ENCODE measurements at places on chromosomes 1 and 21.

DNA sequence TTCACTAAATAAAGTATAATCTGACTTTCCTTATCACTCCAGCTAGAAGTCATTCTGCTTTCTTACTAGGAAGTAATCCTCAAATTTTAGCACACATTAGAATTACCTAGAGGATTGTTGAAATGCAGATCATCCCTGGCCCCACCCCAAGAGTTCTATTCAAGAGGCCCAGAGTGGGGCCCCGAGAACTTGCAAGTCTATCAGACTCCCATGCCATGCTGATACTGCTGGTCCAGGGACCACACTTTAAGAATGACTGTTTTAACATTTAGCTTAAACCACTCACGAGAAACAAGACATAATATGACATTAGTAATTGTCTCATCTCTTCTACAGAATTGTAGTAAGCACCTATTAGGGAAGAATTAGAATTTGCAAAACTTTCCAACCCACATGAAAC, 7.7 kb upstream of the SYNJ1 start:
- no peak for DNase-seq

DNA sequence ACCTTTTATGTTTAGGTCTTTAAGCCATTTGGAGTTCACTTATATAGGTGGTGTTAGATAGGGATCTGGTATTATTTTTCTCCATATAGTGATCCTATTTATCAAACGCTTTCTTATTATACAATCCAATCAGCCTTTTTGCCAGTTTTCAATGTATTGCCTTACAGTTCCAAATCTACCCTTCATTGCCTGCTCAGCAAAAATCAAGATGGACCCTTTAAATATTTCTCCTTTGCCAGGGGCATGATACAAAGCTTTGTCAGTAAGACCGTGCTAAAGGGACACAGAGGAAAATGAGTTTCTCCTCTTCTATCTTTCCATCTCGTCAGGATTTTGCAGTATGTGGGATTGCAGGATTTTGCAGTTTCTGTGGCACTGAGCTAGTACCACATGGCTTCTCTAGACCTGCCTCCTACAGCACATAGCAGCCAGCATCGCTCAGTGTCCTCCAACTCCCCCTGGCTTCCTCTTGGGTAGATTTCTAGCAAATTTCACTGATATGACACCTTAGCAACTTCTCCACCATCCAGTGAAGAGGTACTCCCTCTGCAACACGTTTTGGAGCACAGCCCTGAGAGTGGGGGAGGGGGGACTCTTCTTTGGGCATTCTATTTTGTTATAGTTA, 22.5 kb upstream of the CAP1 start:
- no peak for DNase-seq

- DNase-seq, result no peak
These were observed 151.1 kb downstream of the ZNF281 start for GRCh38 chr1:200258447-200259375.

- no peak for DNase-seq
These were observed 585.4 kb upstream of the PBX1 start for GRCh38 chr1:163973586-163973985.

GRCh38 chr1:150089846-150090520, 22.4 kb downstream of the VPS45 start:
- no peak for DNase-seq

DNA sequence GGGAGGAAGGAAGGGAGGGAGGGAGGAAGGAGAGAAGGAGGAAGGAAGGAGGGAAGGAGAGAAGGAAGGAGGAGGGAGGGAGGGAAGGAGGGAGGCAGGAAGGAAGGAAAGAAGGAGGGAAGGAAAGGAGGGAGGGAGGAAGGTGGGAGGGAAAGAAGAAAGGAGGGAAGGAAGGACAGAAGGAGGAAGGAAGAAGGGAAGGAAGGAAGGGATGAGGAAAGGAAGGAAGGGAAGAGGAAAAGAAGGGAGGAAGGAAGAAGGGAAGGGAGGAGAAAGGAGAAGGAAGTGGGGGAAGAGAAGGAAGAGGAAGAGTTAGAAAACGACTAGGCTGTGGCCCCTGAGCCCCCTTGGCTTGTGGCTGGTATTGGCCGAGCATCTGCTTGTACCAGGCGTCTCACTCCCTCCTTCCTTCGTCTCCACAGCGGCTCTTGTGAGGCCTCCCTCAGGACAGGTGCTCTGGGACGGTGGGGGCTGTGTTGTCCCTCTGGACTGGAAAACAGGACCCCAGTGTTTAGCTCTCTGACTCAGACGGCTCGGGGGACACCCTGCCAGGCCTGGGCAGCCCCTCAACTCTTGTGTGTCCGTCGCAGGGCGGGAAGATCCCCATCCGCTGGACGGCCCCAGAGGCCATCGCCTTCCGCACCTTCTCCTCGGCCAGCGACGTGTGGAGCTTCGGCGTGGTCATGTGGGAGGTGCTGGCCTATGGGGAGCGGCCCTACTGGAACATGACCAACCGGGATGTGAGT, 36.2 kb upstream of the C1QA start:
- no peak for DNase-seq

- DNase-seq, result peak; percentile 71
These were observed 62.3 kb downstream of the RUNX1 start for GRCh38 chr21:34986561-34987500.

- DNase-seq, result no peak
These were observed 19.7 kb downstream of the SRSF4 start for GRCh38 chr1:29162025-29162424.

DNA sequence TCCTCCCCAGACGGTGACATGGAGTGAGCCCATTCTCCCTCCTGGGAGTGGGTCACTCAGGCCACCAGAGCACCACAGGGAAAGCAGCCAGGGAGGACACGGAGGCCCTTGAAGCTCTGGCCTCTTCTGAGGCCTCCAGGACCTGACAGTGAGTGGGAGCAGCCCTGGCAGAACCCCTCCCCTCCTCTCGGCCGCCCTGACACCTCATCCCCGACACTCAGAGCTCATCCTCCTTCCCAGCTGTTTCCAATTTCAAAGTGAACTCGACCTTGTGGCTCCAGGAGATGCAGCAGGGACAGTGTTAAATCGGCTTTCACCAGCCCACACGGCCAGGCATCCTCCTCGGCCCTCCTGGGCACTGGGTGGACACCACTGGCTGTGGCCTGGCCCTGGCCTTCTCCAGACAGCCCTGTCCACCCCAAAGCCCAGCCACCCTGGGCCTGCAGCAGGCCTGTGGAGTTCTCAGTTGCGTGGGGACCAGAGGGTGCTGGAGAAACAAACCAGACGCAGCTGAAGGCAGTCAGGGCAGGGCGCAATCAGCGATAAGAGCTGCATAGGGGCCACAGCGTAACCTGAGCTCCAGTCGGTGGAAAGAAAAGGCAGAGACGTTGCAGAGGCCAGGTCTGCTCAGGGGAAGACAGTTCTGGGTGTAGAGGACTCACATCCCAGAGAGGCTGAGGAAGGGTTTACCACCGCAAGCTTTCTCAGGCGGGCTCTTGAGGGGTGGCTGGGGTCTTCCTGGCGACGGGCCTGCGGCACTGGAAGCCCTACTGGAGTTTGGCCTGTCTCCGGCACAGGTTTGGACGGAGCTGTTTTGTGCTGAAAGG, 27.1 kb downstream of the FTCD start:
- DNase-seq, result no peak

GRCh38 chr1:39128959-39129358, 75.5 kb upstream of the MACF1 start:
- DNase-seq, result no peak

DNA sequence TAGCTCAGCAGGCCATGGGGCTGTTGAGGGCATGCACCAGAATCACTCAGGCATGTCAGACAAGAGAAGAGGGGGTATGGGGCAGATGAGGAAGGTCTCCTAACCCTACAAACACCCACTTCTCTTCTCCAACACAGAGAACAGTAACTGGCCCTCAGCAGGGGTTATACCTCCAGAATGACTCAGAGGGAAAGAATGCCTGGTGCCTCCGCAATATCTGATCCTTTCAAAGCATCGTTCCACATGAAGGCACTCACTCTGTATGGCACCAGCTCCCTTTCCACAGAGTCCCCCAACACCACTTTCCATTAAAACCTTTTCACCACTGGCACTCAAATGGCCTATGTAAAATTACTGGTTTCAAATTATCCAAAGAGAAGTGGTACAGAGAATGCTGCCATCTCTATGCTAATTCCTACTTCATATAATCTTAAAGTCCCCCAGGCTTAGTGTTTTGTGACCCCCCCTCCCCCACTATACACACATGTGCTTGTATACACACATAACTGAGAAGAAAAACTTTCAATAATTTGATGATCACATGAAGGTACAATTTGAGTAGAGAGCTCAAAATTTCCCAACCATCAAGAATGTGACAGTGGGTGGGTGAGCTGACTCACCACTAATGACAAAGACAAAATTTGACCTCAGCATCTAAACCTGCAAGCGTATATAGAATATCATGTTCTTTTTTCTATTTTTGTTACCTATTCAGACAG, 91.5 kb downstream of the SIPA1L2 start:
- no peak for DNase-seq

DNA sequence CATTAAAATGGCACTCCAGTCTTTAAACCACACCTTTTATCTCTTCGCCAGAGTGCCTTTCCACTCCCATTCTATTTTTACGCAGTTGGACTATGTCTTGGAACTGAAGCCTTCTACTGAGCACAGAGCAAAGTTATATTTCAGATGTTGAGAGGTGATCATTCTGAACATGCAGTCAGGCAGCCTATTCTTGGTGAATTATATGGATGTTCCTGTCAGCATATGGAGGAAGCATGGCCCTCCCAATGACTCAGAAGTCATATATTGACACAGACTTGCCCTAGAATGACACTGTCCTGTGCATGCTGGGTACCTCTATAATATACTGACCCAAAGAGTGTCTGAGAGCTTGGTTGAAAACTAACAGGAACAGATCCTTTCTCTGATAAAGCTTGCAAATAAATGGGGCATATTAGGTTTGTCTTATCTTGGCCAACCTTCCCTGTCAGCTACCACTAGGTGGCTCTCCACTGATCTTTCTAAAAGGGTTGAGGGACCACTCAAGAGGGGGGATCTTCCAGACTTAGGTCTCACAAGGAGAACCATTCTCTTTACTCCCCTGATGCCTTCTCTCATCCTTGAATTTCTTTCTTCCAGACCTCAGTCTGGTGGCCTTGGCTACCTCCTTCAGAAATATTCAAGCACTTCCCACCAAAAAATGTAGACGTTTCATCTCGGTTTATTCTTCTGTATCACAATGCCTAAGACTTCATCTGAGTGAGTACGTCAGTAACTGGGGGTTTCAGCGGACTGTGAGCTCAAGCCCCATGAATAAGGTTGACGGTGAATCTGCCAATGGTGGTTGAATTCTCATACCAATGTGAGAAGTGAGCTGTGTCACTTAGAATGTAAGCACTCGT, 11.8 kb upstream of the ALG14 start:
- DNase-seq, result peak; percentile 31

GRCh38 chr1:7493711-7494454, 277.2 kb upstream of the VAMP3 start:
- no peak for DNase-seq

GRCh38 chr1:180854001-180854400, 58.7 kb upstream of the KIAA1614 start:
- DNase-seq, result no peak

DNA sequence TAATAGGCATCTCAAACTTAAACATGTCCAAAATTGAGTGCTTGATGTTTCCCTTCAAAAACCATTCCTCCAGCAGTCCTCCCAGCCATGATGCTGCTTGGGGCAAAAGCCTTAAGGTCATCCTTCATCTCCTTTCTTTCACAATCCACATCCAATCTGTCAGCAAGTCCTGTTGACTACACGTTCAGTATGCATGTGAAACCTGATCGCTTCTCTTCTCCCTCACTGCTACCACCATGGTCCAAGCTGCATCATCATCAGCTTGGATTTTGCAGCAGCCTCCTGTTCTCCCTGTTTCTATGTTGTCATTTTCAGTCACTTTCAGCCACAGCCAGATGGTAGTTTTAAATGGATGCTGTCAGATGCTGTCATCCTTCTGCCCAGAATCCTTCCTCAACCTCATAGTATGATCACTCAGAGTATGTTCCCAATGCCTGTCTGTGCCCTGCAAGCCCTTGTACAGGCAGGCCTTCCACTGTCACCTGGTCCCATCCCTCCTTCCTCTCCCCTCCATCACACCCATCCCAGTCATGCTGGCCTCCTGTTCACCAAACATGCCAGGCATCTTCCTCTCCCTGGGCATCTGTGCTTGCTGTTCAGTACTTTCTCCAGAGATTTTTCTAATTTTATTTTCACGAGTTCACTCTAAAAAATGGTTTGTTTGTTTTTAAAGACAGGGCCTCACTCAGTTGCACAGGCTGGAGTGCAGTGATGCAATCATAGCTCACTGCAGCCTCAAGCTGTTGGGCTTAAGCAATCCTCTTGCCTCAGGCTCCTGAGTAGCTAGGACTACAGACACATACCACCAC, 66.0 kb downstream of the SYDE2 start:
- DNase-seq, result no peak

DNA sequence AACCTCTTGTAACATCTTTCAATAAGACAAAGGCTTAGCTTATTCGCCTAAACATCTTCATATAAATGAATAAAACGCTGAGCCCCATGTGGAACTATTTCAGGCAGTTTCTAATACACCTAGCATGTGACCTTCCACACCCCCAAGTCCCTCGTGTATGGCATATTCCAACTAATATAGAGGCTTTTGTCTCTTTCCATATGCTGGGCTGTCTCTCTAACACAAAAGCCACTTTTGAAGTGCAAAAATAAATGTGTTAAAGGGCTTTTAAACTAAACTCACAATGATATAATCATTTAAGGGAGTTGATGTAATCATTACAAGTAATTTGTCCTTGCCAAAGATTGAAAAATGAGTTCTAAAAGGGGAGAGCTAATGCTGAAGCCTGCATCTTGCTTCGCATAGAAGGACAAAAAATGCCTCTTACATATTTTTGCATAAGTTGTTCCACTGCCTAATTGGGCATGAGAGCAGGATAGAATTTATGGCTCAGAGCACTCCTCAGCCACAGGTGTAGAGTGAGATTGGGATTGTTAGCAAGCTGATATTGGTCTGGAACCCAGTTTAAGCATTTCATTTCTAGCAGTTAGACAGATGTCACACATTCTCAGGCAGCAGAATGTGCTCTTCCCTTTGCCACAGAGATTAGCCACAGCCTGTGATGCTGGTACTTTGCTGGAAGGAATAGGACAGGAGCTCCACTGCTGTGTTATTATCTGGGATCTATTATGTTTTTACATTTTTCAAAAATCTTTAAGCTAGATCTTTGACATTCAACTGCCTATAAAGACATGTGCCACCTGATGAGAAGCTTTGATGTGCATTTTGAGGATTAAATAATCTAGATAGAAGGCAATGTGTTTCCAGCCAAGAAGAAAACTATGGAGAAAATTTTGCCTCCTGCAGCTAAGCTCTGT, 1044.4 kb downstream of the ADGRL2 start:
- no peak for DNase-seq

- no peak for DNase-seq
These were observed 42.6 kb downstream of the FAF1 start for GRCh38 chr1:50917138-50918137.
